Thoracic aorta endothelial cell (primary cell): ENCODE measurements at places on chromosomes 7 and 10. TPM values are rescaled to one million over a fixed set of nuclear protein-coding genes. Genes with fewer than 3 reads are reported as not detected.

Gene CALHM1
- total RNA-seq: not detected in 2 replicates

Gene NPS
- total RNA-seq: not detected in 2 replicates

Gene GNGT1
- total RNA-seq: not detected in 2 replicates

Gene NOBOX
- not detected in 2 replicates for total RNA-seq

Gene CACNA2D1
- total RNA-seq: 102 and 120 TPM in 2 replicates

Gene MKI67
- 63.0 and 98.2 TPM in 2 replicates for total RNA-seq

Gene IGF2BP3
- total RNA-seq: 196 and 275 TPM in 2 replicates

Gene NUTM2E
- total RNA-seq: not detected in 2 replicates

Gene MINPP1
- total RNA-seq: 30.7 and 33.3 TPM in 2 replicates
